ENCODE measurements at places on chromosomes 6 and 20. TPM values are rescaled to one million over a fixed set of nuclear protein-coding genes. Genes with fewer than 3 reads are reported as not detected.

Gene SOX18
- total RNA-seq = not detected

Gene ABHD16B
- total RNA-seq = not detected

Gene SLC44A4
- not detected for total RNA-seq

Gene SIRPA
- 25.1 TPM for total RNA-seq

Gene SIRPB1
- total RNA-seq = 0.17 TPM

Gene SLC52A3
- total RNA-seq = not detected

Gene PNPLA1
- total RNA-seq = not detected

Gene NFKBIE
- total RNA-seq = 6.4 TPM

Gene MARCKS
- total RNA-seq = 81.7 TPM

Gene TCP11
- total RNA-seq = 0.51 TPM

Gene PGC
- total RNA-seq = not detected

Gene KCNS1
- 0.50 TPM for total RNA-seq

Gene MYB
- total RNA-seq = under 0.01 TPM

Gene ZNF165
- 0.33 TPM for total RNA-seq

Gene COL10A1
- total RNA-seq = 40.1 TPM

Gene MAVS
- 12.1 TPM for total RNA-seq

Gene ECT2L
- 0.17 TPM for total RNA-seq

Gene PHIP
- total RNA-seq = 26.1 TPM

Gene MMUT
- total RNA-seq = 16.7 TPM

Gene PHACTR1
- 0.26 TPM for total RNA-seq

Gene HRH3
- total RNA-seq = not detected

Gene SYCP2
- total RNA-seq = 0.51 TPM

Gene SEC63
- 34.2 TPM for total RNA-seq

Gene MRPS10
- total RNA-seq = 46.5 TPM

Gene DACT2
- not detected for total RNA-seq

Gene BMP2
- total RNA-seq = 15.9 TPM

Gene SLC4A11
- total RNA-seq = 0.51 TPM

Gene HSPA1B
- 152 TPM for total RNA-seq

Gene TBX18
- 0.77 TPM for total RNA-seq

Gene CARMIL1
- 10.2 TPM for total RNA-seq

Gene BNIP5
- total RNA-seq = not detected

Gene COL19A1
- total RNA-seq = not detected

Gene ENPP5
- total RNA-seq = 2.5 TPM

Gene SNAP25
- 4.5 TPM for total RNA-seq

Gene RIMS1
- 3.9 TPM for total RNA-seq

Gene ACTL10
- total RNA-seq = 2.0 TPM
